ENCODE measurements at places on chromosomes 6 and 20.

- no peak for DNase-seq
Observed at GRCh38 chr6:11229655-11230046, 2.8 kb downstream of the NEDD9 start.

DNA sequence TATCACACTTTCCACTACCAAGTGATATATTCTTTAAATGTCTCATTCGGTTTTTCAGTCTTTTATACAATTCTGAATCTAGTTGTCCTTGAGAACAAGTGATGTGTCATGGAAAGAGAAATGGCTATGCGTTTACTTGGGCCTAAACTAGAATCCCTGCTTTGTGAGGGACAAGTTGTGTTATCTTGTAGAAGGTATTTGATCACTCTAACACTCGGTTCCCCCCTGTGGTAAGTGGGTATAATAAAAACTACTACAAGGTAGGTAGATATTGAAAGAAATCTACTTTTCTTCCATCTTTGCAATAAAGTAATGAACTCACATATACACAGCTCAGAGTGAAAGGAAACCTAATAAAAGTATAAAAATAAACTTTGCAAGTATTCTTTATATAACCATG, 108.9 kb downstream of the MANEA start:
- no peak for DNase-seq

DNA sequence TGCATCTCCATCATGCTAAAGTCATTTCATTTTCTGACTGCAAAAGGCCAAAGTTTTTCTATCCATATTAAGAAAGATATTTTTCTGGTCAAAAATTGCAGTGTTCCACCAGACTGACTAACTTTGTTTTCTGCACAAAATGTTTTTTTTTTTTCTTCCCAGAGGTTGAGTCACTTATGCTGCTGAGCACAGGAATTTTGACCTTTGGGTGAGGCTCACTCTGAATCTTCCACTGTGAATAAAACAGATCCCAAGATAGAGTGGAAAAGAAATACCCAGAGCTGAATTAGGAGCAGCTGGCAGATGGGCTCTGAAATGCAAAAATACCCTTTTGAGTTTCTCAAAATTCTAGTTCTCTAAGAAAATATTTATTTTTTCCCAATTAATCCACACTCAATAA, 996.8 kb downstream of the KIF16B start:
- no peak for DNase-seq

GRCh38 chr6:159908979-159909378, 18.2 kb downstream of the MAS1 start:
- no peak for DNase-seq

DNA sequence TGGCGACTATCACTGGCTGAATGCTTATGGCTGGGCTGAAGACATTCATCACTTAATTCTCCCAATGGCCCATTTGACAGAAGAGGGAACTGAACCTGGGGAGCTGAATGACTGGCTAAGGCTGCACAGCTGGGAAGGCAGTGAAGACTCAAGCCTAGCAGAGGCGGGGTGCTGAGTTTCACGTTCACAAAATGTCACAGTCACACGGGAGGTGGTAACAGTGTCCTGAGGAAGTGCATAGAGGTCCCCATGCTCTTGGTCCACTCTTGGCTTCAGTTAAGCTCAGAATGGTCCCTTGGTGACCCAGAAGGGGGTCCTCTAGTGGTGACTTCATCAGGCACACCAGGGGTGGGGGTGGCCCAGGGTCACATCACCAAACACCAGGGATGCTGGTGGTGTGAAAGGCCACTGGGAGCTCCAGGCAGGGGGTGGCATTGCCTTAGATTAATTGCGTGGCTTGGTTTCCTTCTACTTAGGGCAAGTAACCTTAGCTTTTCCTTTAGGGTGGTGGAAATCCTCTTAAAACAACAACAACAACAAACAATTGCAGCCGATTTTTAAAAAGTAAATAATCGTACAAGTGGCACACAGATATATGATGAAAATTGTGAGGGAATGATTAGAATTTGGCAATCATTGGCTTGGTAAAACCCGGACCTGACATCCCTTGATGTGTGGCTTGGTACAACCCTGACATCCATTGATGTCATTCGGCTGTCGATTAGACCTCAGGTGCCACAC, 45.0 kb downstream of the SULF2 start:
- DNase-seq: no peak

All from right renal pelvis (tissue), 4 donors.